ENCODE measurements at places on chromosomes 1 and 21. TPM values are rescaled to one million over a fixed set of nuclear protein-coding genes. Genes with fewer than 3 reads are reported as not detected.

ACTN2 gene
- total RNA-seq = 2.3 TPM

SAMD13 gene
- total RNA-seq = 0.61 TPM

AADACL4 gene
- not detected for total RNA-seq

- peaks cover 7% of the 10 kb centered on the region for H3K4me1 ChIP-seq
- no peaks in the 10 kb centered on the region for H3K27me3 ChIP-seq
- no peak overlapping the region for H3K27ac ChIP-seq
- no peak overlapping the region for H3K4me3 ChIP-seq
Measured at GRCh38 chr21:16588433-16588860, 858.7 kb downstream of the USP25 start.

- DNase-seq = no peak
- H3K27ac ChIP-seq = no peak overlapping the region
- H3K4me1 ChIP-seq = no peaks in the 10 kb centered on the region
- no peak overlapping the region for H3K4me3 ChIP-seq
- H3K27me3 ChIP-seq = no peaks in the 10 kb centered on the region
Measured at GRCh38 chr1:22290157-22290556, 147.3 kb upstream of the WNT4 start.

GRCh38 chr1:155007251-155007828 is 4.7 kb downstream of the ZBTB7B start:
- H3K4me1 ChIP-seq = peaks cover 5% of the 10 kb centered on the region
- H3K4me3 ChIP-seq = no peak overlapping the region
- no peak for DNase-seq
- no peaks in the 10 kb centered on the region for H3K36me3 ChIP-seq

DNA sequence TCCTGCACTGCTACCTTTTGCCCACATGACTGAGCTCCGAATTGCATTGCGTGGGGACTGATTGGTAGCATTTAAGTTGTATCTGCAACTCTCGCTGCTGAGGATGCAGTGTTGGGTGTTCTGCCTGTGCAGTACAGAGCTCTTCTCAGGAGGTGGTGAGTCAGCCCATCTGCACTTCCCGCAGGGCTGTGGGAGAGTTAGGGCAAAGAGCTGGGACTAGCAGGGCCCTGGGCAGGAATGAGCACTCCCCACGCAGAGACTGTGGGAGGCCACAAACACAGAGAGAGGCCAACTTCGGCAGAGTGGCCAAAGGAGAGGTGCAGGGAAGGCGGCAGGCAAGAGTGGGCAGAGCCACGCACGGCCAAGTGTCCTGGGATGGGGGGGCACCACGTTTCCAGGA is 244.7 kb downstream of the SIPA1L2 start:
- no peaks in the 10 kb centered on the region for H3K36me3 ChIP-seq
- no peak for DNase-seq
- no peak overlapping the region for H3K4me3 ChIP-seq

- no peaks in the 10 kb centered on the region for H3K27me3 ChIP-seq
- DNase-seq = no peak
- H3K27ac ChIP-seq = no peak overlapping the region
- H3K36me3 ChIP-seq = peaks cover 36% of the 10 kb centered on the region
- no peak overlapping the region for H3K4me3 ChIP-seq
Measured at GRCh38 chr1:244674446-244674845, 21.5 kb downstream of the DESI2 start.

DNA sequence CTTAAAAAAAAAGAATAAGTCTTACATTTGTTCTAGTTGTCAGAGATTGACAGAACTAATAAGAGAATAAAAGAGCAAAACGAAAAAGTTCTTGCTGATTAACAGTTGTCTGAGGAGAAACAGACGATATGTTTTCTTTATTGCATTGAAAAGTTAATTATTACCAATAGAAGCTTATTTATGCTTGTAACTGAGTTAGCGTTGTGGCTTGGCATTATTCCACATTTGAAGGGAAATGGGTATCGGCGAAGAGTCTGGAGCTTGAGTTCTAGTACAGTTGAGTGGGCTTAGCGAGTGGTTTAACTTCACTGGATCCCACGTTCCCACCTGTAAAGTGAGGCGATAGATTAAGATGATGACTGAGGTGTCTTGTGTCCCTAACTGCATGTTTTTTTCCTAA is 109.0 kb downstream of the SDCCAG8 start:
- no peak for DNase-seq
- no peak overlapping the region for H3K4me3 ChIP-seq
- no peaks in the 10 kb centered on the region for H3K27me3 ChIP-seq
- no peaks in the 10 kb centered on the region for H3K4me1 ChIP-seq
- H3K36me3 ChIP-seq = no peaks in the 10 kb centered on the region

DNA sequence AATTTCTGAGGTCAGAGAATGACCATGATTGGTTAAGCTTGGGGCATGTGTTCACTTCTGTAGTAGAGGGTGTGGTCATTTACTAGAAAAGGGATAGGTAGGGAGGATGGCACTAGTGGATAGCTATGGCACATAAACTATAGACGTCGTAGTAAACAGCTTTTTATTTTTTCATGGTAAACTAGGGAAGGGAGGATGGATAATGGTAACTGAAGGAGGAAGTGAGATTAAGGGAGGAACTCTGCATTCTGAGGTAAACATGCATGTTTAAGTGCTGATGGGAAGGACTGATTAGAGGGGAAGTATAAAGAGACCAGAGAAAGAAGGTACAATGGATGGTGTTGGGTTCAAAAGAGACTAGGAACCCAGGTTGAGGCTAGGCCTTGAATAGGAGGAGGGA is 26.9 kb downstream of the PTGS2 start:
- H3K4me1 ChIP-seq = no peaks in the 10 kb centered on the region
- no peaks in the 10 kb centered on the region for H3K36me3 ChIP-seq
- no peaks in the 10 kb centered on the region for H3K27me3 ChIP-seq
- DNase-seq = no peak
- no peak overlapping the region for H3K27ac ChIP-seq

- H3K27me3 ChIP-seq = no peaks in the 10 kb centered on the region
- peaks cover 8% of the 10 kb centered on the region for H3K36me3 ChIP-seq
- H3K27ac ChIP-seq = no peak overlapping the region
- H3K4me1 ChIP-seq = peaks cover 3% of the 10 kb centered on the region
- H3K4me3 ChIP-seq = no peak overlapping the region
Measured at GRCh38 chr21:34186109-34186719, 112.8 kb downstream of the MRPS6 start.

- no peak for DNase-seq
- no peaks in the 10 kb centered on the region for H3K27me3 ChIP-seq
- no peak overlapping the region for H3K27ac ChIP-seq
- H3K4me3 ChIP-seq = no peak overlapping the region
Measured at GRCh38 chr1:70754701-70755100, 292.9 kb downstream of the PTGER3 start.

All from H9 (cell line).